ENCODE measurements at places on chromosomes 12 and 14.

- no peak overlapping the region for H3K27ac ChIP-seq
- no peak overlapping the region for H3K4me3 ChIP-seq
- H3K36me3 ChIP-seq = no peaks in the 10 kb centered on the region
- no peak for DNase-seq
- peaks cover 20% of the 10 kb centered on the region for H3K4me1 ChIP-seq
These were observed 119.3 kb upstream of the MDM1 start for GRCh38 chr12:68451261-68452077.

- no peaks in the 10 kb centered on the region for H3K27me3 ChIP-seq
- peak; percentile 92 for DNase-seq
- H3K4me3 ChIP-seq = peak within 1 kb of the TSS; percentile 91
- peaks cover 6% of the 10 kb centered on the region for H3K4me1 ChIP-seq
- H3K27ac ChIP-seq = peak within 1 kb of the TSS; percentile 64
- peaks cover 34% of the 10 kb centered on the region for H3K36me3 ChIP-seq
These were observed at the start of gene ZBTB39 for GRCh38 chr12:57005980-57006808. Gene ZBTB39 (minus strand): TSS chr12:57006546. CDS start chr12:57004917, 1,629 bp downstream.

DNA sequence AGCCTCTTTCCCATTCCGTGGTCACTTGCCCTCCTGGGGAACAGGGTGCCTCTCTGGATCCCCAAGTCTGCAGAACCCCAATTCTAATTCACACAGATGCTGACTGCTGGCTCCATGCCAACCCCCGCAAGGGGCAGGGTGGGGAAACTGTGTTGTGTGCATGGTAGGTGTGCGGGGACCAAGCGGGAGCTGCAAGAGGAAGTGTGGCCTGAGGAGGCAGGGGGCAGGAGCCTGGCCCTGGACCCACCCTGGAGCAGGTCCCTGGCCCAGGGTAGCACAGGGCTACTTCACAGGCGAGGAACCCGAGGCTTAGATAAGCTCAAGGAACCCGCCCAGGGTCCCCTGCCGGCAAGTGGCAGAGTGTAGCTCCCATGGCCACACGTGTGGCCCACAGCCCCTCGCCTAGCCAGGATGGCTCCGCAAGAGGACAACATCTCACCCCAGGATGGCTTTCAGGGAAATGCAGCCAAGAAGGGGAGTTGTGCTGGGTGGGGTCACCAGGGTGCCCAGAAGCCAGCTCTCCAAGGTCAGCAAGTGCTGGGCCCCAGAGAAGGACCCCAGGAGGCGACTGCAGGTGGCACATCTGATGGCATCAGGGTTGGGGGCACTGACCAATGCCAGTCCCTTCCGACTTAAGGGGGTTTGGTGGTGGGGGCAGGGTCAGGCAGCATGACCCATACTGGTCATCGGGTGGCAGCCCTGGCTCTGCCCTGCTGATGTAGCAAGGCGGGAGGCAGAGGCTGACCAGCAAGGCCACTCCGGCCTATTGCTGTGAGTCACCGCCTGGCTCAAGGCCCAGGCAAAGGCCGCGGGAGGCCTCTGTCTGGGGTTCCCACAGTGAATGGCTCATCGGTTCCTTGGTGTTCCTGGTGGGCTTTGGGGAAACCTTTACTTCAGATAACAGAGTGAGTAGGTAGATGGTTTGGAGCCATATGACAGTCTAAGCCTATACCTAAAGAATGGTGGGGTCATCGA, 37.3 kb upstream of the EML1 start:
- no peaks in the 10 kb centered on the region for H3K4me1 ChIP-seq
- no peak overlapping the region for H3K27ac ChIP-seq
- H3K36me3 ChIP-seq = no peaks in the 10 kb centered on the region
- H3K27me3 ChIP-seq = no peaks in the 10 kb centered on the region

DNA sequence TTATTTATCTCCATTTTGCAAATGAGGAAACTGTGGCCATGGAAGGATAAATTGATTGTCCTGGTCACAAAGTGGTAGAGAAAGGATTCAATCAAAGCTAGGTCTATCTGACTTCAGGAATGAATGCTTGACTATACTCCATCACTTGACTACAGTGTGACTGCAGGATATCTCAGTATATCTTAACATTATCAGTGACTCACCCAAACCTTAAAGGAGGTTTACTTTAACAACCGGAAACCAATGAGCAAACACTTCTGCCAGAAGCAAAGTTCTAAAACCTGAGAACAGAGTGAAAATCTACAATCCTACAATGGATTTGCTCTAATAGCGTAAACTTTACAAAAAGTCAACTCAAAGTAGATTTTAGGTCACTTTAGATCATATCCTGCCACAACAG, 277.0 kb downstream of the CEP128 start:
- H3K36me3 ChIP-seq = no peaks in the 10 kb centered on the region
- H3K27me3 ChIP-seq = peaks cover 32% of the 10 kb centered on the region
- H3K4me3 ChIP-seq = no peak overlapping the region
- no peak overlapping the region for H3K27ac ChIP-seq
- DNase-seq = no peak

GRCh38 chr14:102708494-102708893, 68.8 kb upstream of the TRAF3 start:
- no peak overlapping the region for H3K4me3 ChIP-seq
- no peak for DNase-seq
- H3K27me3 ChIP-seq = no peaks in the 10 kb centered on the region

GRCh38 chr12:113392988-113393579, 10.6 kb downstream of the SDS start:
- no peak overlapping the region for H3K4me3 ChIP-seq
- DNase-seq = peak; percentile 98
- H3K27ac ChIP-seq = no peak overlapping the region
- no peaks in the 10 kb centered on the region for H3K27me3 ChIP-seq

All from endodermal cell (in vitro differentiated cells).